ENCODE measurements at places on chromosomes 12 and 14.

- no peak for DNase-seq
These were observed 10.3 kb upstream of the RIC8B start for GRCh38 chr12:106764220-106764619.

DNA sequence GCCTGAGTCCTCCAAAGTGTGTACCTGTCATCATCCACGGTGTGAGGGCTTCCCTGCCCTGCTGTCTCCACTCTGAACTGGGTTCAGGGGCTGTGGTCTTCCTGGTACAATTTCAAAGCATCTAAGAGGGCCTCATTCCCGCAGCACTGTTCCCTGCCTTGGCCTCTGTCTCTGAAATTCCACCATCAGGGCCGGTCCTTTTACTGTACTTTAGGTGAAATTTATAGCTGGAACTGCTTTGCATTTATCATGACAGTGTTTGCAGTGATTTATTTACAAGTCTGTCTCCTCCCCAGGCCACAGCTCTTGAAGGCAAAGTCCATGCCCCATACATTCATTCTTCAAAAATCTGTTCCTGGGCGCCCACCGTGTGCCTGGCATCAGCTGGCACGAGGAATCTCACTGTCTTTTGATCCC lies 36.9 kb upstream of the NCOR2 start:
- no peak for DNase-seq

DNA sequence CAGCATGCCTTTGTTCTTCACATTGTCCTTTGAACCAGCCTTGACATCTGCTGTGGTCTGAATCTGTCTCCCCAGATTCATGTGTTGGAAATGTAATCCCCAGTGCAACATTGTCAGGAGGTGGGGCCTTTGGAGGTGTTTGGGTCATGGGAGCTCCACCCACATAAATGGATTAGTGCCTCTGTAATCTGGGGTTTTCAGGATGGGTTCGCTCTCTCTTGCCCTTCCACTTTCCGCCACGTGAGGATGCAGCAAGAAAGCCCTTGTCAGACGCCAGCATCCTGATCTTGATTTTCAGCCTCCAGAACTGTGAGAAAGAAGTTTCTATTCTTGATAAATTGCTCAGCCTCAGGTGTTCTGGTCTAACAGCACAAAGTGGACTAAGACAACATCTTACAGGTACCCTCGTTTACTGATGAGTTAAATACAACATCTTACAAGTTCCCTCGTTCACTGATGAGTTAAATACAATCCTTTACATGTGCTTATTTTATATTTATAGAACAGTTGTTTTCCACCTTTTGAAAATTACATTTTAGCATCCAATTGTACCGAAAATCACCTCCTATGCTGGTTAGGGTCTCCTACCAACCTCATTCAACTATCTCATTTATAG lies 54.4 kb upstream of the RIMBP2 start:
- no peak for DNase-seq

- no peak for DNase-seq
These were observed 363.8 kb downstream of the FUT8 start for GRCh38 chr14:65776193-65776852.

DNA sequence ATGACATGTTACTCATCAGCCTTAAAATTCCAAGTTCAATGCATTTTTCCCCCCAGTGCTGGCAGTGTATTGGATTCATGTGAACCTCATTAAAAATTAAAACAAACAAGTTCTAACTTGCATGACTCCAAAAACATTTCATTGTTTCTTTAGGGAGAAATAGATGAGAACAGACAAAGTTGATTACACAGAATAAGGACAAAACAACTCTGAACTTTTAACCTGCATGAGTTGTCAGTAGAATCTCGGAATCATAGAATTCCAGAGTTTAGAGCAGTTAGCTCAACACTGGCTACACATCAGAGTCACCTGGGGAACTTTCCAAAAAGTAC lies 127.5 kb downstream of the TMX1 start:
- DNase-seq = peak; percentile 94
